ENCODE measurements at places on chromosomes 5 and 9.

GRCh38 chr5:2204366-2205184, 321.9 kb upstream of the IRX4 start:
- no peak for DNase-seq

DNA sequence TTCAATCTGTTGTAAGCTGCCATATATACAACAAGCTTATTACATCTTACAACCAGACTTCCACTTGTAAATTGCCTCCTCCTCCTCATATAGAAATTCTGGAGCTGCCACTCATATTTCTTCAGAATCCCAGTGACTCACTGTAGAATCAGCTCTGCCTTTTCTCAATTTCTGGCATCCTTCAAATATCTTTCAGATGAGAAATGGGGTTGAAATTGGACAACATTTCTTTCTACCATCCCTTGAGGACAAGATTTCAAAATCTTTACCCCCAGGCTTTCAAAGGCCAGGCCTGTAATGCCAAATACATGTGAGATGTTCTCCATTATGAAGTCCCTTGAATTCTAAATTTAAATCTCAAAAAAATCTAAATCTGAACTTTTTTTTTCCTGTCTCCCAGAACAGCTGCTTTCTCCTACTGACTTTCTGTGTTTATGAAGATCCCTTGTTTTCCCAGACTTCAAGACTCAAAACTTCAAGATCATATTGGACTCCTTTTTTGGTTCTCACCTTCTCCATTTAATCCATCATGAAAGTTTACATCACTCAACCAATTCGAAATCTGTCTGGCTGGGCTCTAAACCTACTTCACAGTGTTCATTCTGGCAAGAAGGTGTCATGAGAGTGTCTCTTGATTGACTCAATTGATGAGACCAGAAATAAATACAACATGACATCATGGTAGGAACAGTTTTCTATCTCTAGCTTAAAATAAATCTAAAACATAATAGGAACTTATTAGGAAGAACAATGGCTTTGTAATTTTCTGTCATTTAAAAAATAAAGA, 109.8 kb downstream of the HMHB1 start:
- DNase-seq: no peak

- no peak for DNase-seq
These were observed 1.3 kb downstream of the SLC1A1 start for GRCh38 chr9:4491626-4491975.

- peak; percentile 63 for DNase-seq
These were observed 379.0 kb upstream of the GRAMD2B start for GRCh38 chr5:126044111-126044668.

- no peak for DNase-seq
These were observed 112.5 kb downstream of the CTNND2 start for GRCh38 chr5:11791792-11792191.

- DNase-seq: no peak
These were observed 217.0 kb downstream of the FBXL7 start for GRCh38 chr5:15717001-15717400.

DNA sequence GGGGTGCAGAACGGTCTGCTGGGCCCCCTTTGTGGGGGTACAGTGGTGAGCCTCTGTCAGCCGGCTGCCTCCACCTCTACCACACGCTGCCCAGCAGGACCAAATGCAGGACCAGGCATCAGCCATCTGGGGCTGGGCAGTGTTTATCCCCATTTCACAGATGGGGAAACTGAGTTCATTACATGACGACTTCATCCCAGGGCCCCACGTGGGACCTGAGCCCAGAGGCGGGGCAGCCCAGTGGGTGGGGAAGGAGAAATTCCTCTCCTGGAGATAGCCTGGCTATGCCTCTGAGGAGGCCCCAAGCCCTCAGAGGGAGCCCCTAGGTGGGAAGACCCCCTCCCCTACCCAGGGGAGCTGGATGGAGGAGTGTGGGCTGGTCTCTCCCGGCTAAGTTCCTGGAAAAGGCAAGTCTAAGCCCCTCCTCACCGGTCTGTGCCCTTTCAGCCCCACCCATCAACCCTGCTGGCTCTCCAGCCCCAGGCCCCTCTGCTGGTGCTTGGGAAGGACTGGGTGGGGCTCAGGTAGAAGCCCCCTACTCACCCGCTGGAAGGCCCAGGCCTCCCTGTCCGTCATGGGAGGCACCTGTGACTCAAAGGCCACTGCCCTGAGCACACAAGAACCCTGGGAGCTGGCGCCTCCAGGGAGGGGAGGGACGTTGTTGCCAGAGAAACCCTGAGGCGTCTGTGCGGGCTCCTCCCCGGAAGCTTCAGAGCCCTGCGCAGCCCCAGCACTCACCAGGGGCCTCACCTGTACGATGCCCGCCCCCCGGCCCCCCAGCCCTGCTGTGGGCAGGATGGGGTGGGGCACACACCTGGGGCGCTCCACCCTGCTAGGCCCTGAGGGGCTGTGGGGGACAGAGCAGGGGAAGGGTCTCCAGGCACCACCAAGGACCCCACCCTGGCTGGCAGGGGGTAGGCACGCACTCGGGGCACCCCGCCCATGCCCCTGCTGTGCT, 7.4 kb upstream of the CCDC187 start:
- peak; percentile 45 for DNase-seq

GRCh38 chr9:131807144-131807983, 67.5 kb upstream of the RAPGEF1 start:
- no peak for DNase-seq

- no peak for DNase-seq
These were observed 25.9 kb downstream of the CPLX2 start for GRCh38 chr5:175897285-175897684.

DNA sequence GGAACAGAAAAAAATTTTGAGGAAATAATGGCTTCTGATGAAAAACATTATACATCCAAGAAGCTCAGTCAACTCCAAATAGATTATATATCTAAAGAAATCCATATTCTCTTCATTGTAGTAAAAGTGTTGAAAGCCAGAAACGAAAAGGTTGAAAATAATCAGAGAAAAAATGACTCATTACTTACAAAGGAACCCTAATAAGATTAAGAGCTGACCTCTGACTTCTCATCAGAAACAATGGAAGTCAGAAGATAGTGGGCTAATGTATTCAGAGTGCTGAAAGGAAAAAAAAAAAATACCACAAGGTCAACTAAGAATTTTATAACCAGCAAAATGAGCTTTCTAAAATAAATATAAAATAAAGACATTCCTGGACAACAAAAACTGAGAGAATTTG, 60.0 kb downstream of the HSD17B4 start:
- DNase-seq: no peak

DNA sequence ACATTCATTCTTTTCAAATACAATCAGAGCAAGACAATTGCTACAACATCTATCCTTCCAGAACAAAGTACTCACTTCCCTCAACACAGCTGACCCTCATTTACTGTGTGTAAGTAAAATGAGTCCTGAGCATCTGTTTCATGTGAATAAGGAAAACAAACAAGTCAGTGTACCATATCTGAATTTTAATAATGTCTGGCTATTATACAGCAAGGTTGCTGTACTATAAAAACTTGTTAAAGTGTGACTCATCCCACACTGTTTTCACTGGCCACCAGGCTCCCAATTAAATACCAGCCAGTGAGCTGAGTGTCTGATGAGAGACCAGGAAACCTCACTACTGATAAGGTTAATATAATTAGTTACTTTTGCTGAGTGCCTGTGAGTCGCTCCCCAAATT, 339.8 kb downstream of the AGTPBP1 start:
- no peak for DNase-seq

DNA sequence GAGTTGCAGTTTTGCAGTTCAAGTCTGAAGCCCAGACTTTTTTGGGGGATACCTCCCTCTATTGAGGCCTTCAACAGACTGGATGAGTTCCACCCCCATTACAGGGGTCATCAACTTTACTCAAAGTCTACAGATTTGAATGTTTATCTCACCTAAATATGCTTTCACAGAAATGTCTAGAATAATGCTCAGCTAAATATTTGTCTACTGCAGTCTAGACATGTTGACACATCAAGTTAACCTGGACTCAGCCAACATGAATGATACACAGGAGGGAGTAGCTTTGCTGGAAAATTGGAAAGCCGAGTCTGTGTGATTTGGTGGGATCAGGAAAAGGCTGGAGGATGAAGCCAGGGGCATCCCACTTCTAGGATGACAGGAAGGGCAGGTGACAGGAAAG, 128.0 kb upstream of the ICE1 start:
- DNase-seq: no peak

- no peak for DNase-seq
These were observed 56.3 kb downstream of the SEMA4D start for GRCh38 chr9:89441655-89441970.

DNA sequence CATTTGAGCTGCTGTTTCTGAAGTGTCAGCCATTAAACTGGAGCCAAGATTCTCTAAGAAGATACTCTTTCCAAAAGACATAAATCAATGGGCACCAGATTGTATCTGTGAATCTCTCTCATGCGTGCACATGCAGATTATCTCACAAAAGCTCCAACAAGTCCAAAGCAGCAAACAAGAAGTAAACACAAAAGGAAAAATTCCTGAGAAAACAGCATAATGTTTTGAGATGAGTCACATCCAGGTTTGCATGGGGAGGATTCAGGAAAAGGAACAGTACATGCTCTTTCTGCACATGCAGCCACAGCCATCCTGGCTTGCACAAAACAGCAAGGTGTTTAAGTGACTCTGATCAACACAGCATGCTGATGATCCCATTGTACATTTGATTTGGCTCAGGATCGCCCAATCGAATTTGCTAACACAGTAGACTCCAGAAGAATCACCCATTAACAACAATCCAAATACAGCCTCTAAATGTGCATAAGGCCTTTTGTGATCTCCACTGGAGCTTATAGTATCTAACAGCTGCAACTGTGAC, 143.1 kb downstream of the ELAVL2 start:
- peak; percentile 48 for DNase-seq

GRCh38 chr5:115840873-115841272, 492 bp downstream of the ATG12 start:
- DNase-seq: no peak

GRCh38 chr9:34027845-34028574, 20.7 kb downstream of the UBAP2 start:
- DNase-seq: no peak

DNA sequence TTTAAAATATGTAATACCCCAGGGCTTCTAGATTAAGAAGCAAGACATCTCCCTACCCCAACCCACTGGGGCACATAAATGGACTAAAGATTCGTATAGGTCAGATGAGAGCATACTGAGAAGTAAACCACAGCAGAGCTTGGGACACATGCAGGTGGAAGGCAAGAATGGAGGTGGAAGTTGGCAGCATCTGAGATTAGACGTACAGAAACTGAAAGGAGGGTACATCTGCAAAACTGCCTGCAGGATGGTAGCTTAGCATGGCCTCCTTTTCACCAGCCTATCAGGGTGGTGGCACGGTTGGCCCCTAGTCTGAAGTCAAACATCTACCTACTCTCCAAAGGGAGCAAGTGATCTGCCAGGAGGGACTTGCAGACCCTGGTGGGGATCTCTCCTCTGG, 181.8 kb downstream of the TSSK1B start:
- no peak for DNase-seq

GRCh38 chr5:147633173-147633572, 123.3 kb upstream of the DPYSL3 start:
- DNase-seq: no peak

DNA sequence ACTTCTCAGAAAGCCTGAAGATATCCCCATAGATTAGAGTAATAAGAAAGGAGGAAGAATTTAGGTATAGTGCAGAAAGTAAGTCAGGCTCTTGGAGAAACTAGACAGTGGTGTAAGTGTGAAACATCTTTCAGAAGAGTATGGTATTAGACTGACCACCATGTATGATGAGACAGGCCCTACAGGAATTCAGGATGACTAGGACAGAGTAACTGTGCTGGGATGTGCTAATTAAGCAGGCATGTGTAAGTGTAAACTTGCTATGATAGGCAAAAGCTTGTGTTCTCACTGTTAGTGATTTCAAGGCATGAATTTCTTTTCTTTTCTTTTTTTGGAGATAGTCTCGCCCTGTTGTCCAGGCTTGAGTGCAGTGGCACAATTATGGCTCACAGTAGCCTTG, 70.8 kb downstream of the RAB24 start:
- no peak for DNase-seq

GRCh38 chr5:150579462-150580400, 60.7 kb upstream of the SYNPO start:
- DNase-seq: no peak

DNA sequence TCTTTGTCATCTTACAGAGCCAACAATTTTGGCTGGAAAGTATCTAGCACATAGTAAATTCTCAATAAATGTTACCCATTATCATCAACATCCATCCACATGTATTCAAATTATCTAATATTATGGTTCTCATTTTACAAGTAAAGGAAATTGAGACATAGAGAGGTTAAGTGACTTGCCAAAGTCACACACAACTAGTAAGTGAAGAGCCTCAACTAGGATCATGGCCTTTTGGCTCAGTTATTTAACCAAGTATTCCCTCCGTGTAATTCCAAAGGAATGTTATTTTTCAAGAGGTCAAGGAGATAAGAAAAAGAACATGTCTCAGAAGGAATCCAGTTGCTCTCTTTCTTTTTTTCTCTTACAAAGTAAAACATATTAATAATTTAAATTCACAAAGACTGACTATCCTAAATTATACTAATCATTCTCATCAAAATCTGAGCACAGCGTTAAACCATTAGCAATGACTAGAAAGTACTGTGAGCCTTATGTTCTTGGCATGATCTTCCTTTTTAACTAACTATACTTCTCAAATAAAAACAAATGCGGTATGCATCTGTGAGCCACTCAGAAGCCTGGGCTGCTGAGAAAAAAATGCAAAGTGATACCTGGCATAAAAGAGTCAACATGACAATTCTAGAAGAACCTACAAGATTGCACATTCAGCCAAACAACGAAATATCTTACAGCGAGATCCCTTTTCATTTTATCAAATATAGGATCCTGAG, 350.9 kb downstream of the GLIS3 start:
- no peak for DNase-seq

- DNase-seq: no peak
These were observed 2.5 kb upstream of the HMGCS1 start for GRCh38 chr5:43315682-43316081.

- peak; percentile 74 for DNase-seq
These were observed 3.0 kb upstream of the HRCT1 start for GRCh38 chr9:35903049-35903448.

DNA sequence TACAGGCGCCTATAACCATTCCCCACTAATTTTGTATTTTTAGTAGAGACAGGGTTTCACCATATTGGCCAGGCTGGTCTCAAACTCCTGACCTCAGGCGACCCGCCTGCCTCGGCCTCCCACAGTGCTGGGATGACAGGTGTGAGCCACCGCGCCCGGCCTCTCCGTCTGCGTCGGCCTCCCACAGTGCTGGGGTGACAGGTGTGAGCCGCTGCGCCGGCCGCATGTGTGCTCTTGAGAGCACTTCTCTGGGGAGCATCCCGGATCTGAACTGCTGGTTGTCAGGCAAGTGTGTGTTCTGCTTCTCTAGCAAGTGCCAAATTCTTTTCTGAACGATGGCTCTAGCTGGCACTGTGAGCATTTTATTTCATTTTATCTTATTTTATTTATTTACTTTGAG, 3.7 kb upstream of the ENTPD2 start:
- DNase-seq: peak; percentile 13

DNA sequence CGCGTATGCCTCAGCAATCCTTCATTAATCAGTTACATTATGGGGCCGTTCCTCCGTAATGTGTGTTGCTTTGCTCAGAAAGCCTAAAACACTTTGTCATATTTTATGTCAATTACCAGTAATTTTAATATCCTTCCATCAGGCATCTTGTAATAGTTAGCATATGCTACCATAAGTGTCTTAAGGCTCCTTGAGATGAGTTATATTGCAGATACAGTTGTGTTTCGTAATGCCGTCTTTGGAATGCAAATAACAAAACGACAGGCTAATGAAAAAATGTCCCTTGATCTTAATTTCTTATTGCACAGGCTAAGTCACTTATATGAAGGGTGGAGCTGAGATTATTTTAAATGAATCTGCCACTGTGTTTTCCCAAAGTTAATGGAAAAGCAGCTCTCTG, 50.5 kb downstream of the TBCA start:
- no peak for DNase-seq

- DNase-seq: no peak
These were observed 268.4 kb upstream of the PANK3 start for GRCh38 chr5:168847511-168848073.
